ENCODE measurements at places on chromosomes 4 and X.

GRCh38 chrX:44915361-44915868, 42.4 kb downstream of the KDM6A start:
- DNase-seq: no peak

- DNase-seq: no peak
These were observed 126.6 kb downstream of the SLC39A8 start for GRCh38 chr4:102218656-102219055.

DNA sequence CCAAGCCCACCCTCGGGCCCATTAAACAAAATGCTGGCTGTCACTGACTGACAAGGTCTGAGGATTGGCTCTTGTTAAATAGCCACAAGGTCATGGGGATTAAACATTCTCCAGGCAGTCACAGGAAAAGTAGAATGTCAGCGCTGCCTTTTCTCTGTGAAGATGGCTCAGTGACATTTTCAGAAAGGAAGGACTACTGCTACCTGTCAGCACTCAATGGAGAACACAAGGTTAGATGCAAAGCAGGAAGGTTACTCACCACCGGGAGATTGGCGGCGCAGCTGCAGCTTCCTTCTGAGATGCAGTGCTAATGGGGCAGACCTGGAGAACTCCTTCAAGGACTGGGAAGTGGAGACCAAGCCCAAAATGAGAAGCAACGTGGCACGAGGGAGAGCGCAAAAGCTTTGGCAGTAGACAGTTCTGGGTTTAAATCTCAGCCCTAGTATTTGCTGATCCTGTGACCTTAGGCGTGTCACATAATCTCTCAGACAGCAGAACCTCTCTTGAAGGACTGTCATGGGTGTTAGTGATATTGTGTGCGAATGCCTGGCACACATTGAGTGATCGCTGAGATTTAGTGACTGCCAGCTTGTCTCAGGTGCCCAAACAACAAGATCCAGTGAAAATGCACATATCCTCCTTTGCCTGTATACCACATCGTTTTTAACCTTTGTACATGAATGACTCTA, 213.1 kb upstream of the BOD1L1 start:
- no peak for DNase-seq

DNA sequence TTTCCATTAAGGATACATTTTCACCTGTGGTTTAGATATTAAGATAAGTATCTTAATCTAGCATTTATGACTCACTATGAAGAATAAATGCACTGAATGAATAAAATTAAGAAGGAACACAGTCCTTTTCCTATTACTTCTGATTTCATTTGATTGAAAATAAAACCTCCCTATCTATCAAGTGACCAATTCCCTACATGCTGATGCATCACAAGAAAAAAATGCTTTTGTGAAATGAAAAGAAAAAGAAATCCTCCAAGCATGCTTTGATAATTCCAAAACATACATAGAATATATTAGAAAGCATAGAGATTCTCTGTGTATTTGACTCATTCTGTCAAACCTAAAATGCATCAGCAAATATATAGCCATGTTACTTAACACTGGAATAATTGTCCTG, 37.1 kb downstream of the PCDH10 start:
- no peak for DNase-seq

- DNase-seq: no peak
These were observed 19.5 kb upstream of the CXCR3 start for GRCh38 chrX:71637848-71638247.

Data from stimulated activated CD4-positive, alpha-beta T cell treated with anti-CD3 and anti-CD28 coated beads, TNF-alpha, amount 100 ng/mL, for 48 hours (primary cell).